ENCODE measurements at places on chromosomes 12 and 14.

- DNase-seq = peak; percentile 37
Measured at GRCh38 chr14:29749829-29750228, 177.8 kb downstream of the PRKD1 start.

DNA sequence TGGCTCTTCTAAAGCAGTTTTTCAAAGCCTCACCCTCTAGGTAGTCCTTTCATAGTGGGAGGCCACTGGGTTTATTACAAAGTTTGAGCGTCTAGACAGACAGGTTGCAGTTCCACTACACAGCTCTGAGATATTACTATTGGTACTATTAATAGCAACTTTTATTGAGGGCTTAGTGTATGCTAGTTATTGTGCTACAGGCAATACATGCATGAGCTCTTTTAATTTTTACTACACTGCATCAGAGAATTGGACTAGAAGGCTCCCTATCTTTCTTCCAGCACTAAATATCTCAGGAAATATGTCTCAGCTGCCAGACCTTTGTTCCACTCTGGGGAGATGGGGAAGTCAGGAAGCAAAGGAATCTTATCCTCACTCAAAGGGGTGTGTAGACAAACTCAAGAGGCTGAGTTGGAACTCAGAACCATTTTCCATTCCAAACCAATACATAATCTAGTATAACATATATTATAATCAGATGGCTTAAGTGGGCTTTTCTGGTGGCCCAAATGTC, 161.8 kb upstream of the SLC38A2 start:
- DNase-seq = no peak

DNA sequence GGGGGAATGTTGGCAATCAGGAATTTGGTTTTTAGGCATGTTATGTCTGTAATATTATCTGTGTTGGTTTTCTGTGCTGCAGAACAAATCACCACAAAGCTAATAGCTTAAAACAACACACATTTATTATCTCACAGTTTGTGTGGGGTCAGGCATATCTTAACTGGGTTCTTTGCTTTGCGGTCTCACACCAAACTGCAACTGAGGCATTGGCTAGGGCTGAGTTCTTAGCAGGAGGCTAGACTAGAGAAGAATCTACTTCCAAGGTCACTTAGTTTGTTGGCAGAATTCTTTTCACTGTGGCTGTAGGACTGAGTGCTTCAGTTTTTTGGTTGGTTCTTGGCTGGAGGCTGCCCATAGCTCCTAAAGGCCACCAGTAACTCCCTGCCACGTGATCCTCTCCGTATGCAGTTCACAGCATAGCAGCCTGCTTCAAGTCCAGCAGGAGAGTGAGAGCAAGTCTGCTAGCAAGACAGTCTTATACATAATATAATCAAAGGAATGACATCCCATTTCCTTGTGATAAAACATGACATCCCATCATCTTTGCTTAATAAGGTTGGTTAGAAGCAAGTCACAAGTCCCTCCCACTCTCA, 21.6 kb downstream of the ATF1 start:
- no peak for DNase-seq

DNA sequence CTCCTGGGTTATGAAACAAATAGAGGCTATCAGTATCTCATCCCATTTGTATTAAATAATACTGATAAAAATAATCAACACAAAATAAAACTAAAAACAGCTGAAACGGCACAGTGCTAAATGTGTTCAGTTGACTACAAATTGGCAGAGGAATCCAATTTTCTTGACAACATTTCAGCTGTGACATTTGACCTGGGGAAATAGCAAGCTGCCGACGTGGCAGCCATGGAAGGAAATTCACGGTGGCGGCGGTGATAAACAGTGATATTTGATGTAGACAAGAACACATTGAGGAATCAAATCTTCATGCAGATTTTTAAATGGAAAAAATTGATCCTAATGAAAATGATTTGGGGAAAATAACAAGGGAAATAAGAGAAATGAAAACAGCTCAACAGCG, 159.1 kb upstream of the RTL1 start:
- no peak for DNase-seq

- peak; percentile 75 for DNase-seq
Measured at GRCh38 chr14:73612339-73613045, at the start of gene ACOT6. TSS of gene ACOT6 (plus strand) at chr14:73612517. CDS start at chr14:73612572, 55 bp downstream.

- no peak for DNase-seq
Measured at GRCh38 chr12:27672051-27672450, 24.2 kb upstream of the REP15 start.

DNA sequence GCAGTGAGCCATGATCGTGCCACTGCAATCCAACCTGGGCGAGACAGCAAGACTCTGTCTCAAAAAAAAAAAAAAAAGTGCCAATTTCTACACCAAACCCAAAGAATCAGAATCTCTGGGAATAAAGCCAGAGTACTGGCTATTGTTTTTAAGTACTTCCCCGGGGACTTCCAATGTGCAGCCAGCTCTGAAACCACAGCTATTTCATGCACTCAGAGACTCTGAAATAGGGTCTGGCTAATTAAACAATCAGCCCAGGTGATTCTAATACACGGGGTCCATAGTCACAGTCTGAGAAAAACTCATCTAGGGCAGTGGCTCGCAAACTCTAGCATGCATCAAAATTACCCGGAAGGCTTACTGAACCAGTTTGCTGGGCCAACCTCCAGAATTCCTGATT, 56.3 kb downstream of the SIX6 start:
- no peak for DNase-seq

DNA sequence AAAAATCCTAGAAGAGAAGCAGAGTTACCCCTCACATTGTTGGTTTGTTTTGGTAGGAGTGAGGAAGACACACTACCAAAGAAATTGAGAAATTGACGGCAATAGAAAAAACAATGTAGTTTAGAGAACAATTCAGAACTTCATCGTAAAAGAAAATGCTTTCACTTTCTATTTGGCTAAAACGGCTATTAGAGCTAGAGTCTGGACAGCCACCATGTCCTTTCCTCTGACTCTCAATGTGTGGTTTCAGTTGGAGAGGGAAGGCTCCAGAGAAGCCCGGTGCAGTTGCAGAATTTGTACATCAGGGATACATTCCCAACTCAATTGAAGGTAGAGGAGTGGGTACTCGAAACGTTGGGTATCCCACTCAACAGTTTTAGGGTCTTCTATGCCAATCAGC, 535.3 kb downstream of the GALC start:
- no peak for DNase-seq

- DNase-seq = peak; percentile 6
Measured at GRCh38 chr14:57389646-57390036, 745 bp upstream of the NAA30 start.

DNA sequence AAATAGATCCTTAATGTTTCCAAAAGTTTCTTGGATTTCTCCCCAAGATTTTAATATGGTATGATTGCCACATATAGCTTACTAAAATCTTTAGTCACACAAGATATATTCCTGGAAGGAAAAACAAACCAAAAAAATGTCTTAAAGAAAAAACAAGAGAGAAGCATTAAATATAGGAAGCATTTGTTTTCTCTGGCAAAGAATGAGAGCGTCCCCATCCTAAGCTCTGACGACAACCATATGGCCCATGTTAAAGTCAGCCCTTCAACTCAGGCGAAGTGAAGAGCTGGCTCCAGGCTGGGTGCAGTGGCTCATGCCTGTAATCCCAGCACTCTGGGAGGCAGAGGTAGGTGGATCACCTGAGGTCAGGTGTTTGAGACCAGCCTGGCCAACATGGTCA, 35.6 kb downstream of the GCH1 start:
- no peak for DNase-seq

DNA sequence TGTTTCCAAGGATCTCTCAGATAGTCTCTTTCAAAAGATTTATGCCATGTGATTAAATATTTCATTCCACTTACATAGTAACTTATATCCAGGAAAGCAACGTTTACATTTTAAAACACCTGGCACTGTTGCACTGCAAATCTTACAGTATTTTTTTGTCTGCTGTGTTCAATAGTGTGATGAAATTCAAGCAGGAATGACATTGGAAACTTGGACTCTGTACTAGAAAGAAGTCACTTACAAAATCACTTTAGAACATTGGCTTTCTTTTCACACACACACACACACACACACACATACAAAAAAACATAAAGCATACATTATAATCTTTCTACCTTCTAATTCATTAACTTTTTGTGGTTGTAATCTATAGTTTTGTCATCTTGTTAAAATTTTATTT, 66.2 kb upstream of the USP15 start:
- no peak for DNase-seq

GRCh38 chr12:89062996-89063395, 289.3 kb downstream of the DUSP6 start:
- DNase-seq = no peak

DNA sequence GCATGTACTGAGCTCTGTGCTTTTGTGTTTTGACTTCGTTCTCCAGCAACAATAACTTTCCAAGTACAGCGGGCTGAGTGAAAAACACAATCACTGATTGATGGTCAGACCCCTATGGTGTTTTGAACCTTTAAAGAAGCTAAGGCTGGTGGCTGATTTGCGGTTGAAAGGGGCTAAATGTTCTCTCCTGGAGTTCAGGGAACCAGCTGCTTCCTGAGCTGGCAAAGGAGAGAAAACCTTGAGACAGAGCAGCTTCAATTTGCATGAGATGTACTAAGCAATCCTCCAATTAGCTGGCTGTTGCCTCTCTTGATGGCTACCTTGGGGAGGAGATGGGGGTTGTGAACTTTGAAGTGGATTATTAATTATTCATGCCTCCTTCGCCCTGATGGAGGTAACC, 546.7 kb upstream of the SEL1L start:
- DNase-seq = no peak

- DNase-seq = peak; percentile 98
Measured at GRCh38 chr14:105527826-105528585, 1.6 kb downstream of the TMEM121 start.

DNA sequence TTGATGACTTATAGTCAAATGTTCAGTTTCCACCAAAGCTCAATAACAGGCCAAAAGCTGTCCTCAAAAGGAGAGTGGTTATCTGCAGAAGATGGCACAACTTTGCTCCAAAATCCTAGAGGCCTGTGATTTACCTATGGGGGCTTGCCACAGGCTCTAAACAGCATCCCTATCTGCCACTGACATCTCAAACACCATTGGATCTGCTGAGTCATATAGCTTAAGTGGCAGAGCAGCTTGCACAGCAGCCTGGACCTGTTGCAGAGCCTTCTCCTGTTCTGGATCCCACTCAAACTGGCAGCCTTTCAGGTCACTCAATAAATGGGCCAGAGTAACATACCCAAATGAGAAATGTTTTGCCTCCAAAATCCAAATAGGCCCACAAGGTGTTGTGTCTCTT, 60.6 kb upstream of the NAA30 start:
- DNase-seq = no peak

GRCh38 chr12:97200181-97200580, 262.4 kb upstream of the RMST start:
- DNase-seq = no peak

DNA sequence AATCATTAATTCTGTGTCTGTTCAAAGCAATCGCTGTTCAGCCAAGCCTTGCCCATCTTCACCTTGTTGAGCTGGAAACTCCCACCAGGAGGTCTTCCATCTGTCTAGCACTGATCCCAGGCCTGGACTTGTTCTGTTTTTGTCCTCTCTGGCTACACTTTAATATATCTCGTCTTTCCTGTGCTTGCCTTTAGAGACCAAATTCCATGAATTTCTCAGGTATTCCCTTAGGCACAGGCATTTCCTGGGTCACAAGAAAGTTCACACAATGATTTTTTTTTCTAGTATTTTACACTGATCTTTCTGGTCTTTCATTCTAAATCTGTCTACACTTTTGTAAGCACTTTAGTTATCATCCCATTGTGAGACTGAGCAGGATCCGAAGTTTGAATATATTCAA, 116.4 kb upstream of the CCND2 start:
- no peak for DNase-seq

DNA sequence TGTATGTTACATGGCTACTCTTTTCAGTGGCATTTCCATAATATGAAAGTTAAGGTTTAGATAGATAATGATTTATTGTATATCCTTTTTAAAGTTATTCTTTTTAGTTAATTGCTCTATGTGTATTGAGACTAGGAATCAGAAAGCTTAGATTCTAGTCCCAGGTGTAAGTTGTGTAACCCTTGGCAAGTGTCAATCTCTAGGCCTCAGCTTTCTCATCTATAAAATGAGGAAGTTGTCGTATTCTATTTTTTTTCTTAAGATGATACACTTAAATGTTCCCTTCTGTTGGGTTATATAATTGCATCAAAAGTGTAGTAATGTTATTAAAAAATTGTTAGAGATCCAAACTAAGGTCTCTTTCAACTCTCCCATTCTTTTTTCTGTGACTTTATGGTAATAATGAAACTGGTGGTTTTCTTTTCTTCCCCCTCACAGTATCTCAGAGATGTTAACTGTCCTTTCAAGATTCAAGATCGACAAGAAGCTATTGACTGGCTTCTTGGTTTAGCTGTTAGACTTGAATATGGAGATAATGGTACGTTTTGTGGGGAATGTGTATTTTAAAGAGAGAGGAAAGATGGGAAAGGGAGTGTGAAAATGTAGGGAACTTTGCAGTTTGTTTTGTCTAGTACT, 4.1 kb downstream of the RTRAF start:
- DNase-seq = no peak

DNA sequence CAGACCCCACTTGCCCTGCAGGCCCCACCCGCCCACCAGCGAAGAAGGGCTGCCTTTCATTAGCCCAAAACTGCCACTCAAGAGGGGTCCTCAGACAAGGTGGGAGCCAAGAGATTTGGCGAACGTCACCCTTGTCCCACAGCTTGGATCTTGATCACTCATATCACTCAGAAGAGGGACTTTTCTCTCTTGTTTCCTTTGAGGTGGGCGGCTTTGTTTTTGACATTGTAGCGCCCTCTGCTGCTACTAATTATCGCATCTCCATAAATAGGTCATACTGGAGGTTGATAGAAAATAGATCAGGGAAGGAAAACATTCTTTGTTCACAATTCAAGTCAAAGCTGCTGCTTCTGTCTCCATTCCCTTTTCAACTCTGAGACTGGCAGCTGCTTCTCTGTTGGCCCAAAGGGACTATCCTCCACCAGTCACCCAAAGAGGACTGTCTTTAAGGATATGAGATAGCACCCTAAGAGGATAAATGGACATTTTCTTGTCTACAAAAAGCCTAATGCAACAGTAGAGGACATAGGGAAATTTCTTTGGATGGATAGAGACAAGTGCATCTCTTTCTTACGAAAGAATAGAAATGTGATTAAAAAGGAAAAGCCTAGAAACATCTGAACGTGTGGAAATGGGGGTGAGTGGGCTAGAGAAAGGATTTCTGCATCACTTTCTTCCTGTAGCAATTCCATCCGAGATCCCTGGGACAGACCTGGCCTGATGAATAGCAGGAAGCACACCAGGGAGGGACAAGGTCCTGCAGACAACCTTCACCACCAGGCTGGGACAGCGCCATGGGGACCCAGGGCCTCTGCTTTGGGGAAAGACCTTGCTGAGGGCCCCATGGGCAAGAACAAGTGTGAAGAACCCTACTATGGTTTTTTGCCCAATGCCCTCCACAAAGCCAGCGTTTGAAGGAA, 115.8 kb downstream of the DAD1 start:
- no peak for DNase-seq

- DNase-seq = no peak
Measured at GRCh38 chr14:61578745-61579144, 116.6 kb upstream of the HIF1A start.

- no peak for DNase-seq
Measured at GRCh38 chr12:98582093-98582492, 11.4 kb upstream of the SLC25A3 start.
